Osteocyte (in vitro differentiated cells): ENCODE measurements at places on chromosomes 16 and 17. TPM values are rescaled to one million over a fixed set of nuclear protein-coding genes. Genes with fewer than 3 reads are reported as not detected.
A peak's percentile ranks its signal among the peaks of the same experiment; 100 is the strongest.

DNA sequence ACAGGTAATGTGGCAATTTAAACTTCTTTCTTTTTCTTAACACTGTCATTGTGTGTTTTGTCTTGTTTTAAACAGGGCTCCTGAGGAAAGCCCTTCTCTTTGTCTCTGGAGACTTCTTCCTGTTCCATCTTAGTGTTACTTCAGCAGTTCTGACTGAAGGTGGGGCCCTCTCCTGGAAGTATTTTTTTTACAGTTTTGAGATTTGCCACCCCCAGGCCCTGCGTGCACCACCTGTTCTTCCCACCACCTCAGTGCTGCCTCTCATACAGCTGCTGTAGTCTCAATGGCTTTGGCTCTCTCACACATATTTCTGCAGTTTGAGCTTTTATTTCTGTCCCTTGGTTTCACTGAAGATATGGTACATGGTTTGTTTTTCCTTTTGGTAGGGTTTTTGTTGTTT lies 52.5 kb upstream of the ALDH3A1 start:
- H3K4me3 ChIP-seq: no peak overlapping the region
- peaks cover 10% of the 10 kb centered on the region for H3K4me1 ChIP-seq
- no peaks in the 10 kb centered on the region for H3K27me3 ChIP-seq
- H3K27ac ChIP-seq: no peak overlapping the region

GRCh38 chr17:76544546-76545365 lies 4.9 kb downstream of the PRCD start:
- H3K36me3 ChIP-seq: no peaks in the 10 kb centered on the region
- H3K4me3 ChIP-seq: no peak overlapping the region
- H3K27ac ChIP-seq: peak overlapping the region; percentile 55
- DNase-seq: no peak
- H3K4me1 ChIP-seq: peaks cover 25% of the 10 kb centered on the region

- H3K36me3 ChIP-seq: no peaks in the 10 kb centered on the region
- H3K4me3 ChIP-seq: no peak overlapping the region
- no peaks in the 10 kb centered on the region for H3K27me3 ChIP-seq
- H3K4me1 ChIP-seq: no peaks in the 10 kb centered on the region
- DNase-seq: no peak
- H3K27ac ChIP-seq: no peak overlapping the region
These were observed 195.0 kb upstream of the CPHXL start for GRCh38 chr16:75921281-75921680.

DNA sequence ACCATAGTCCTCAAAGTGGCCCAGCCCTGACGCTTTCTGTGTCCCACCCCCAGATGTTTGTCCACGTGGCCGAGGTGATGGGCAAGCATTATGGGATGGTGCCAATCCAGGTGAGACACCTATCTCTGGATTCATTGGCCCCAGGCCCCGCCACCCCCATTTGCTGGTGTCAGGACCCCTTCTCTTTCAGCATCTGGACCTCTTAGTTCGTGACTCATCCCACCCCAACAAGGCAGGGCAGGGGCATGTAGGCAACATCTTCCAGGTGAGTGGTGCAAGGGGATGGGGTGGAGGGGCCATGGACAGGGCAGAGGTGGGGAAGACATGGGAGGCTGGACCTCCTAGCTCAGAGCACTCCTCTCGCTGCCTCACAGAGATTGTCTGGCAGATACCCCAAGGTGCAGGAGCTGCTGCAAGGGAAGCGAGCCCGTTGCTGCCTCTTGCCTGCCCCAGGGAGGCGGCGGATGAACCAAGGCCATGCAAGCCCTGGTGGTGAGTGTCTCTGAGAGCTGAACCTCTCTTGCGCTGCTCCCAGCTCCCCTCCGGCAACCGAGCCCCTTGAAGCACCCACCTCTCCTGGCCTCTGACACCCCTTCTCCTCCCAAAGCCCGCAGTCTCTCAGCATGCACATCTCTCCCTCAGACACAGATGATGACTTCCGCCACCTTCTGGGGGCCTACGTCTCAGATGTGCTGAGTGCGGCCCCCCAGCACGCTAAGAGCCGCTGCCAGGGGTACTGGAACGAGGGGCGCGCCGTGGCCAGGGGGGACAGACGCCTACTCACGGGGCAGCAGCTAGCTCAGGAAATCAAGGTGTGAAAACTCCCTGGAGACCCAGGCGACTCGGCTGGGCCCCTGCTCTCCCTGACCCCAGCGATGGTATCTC lies 3.6 kb downstream of the RNF112 start:
- peaks cover 4% of the 10 kb centered on the region for H3K4me1 ChIP-seq
- no peak for DNase-seq
- H3K36me3 ChIP-seq: no peaks in the 10 kb centered on the region
- peaks cover 3% of the 10 kb centered on the region for H3K27me3 ChIP-seq

- peak; percentile 68 for DNase-seq
- H3K4me3 ChIP-seq: no peak overlapping the region
- no peak overlapping the region for H3K27ac ChIP-seq
- H3K36me3 ChIP-seq: no peaks in the 10 kb centered on the region
- peaks cover 11% of the 10 kb centered on the region for H3K27me3 ChIP-seq
- H3K4me1 ChIP-seq: peaks cover 3% of the 10 kb centered on the region
These were observed 228.3 kb upstream of the WSCD1 start for GRCh38 chr17:5841862-5842261.

- no peak overlapping the region for H3K27ac ChIP-seq
- peaks cover 35% of the 10 kb centered on the region for H3K27me3 ChIP-seq
- no peaks in the 10 kb centered on the region for H3K36me3 ChIP-seq
- no peaks in the 10 kb centered on the region for H3K4me1 ChIP-seq
These were observed 593.5 kb upstream of the SOX9 start for GRCh38 chr17:71527311-71527710.

DNA sequence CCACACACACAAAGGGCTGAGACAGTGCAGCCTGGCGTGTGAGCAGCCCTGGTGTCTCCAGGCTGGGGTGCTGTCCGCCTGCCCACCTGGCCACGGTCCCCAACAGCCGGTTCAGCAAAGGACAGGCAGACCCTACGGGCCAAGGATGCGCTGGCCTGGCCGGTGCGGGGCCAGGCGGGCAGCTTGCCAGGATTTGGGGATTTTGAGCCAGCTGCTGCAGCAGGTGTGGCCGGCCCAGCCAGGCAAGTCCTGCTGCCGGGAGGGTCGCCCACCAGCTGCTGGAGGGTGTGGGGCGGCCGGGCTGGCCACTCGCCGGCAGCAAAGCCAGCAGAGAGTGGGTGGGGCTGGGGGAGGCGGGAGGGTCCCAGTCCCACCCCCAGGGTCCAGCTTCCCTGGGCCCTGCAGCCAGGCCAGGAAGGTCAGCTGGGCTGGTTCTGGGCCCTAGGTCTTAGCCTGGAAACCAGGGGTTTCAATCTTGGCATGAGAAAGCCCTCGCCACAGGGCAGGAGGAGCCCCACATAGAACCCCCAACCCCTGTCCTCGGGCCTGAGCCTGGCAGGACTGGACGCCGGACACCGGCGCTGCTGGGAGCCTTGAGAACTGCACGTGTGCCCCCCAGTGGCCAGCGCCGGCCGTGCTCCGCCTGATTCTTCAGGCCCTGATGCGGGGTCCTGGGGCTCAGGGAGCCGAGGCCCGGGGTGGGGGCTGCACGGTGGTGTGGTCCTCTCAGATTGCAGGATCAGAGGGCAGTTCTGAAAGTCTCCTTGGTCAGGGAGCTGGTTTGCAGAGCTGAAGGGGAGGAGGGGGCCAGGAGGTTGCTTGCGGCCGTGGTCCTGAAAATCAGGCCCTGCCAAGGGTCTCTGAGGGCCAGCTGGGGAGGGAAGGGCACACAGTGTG lies 17.6 kb upstream of the SSTR5 start:
- no peaks in the 10 kb centered on the region for H3K27me3 ChIP-seq
- H3K36me3 ChIP-seq: no peaks in the 10 kb centered on the region
- no peak overlapping the region for H3K27ac ChIP-seq
- H3K4me1 ChIP-seq: no peaks in the 10 kb centered on the region
- H3K4me3 ChIP-seq: no peak overlapping the region

DNA sequence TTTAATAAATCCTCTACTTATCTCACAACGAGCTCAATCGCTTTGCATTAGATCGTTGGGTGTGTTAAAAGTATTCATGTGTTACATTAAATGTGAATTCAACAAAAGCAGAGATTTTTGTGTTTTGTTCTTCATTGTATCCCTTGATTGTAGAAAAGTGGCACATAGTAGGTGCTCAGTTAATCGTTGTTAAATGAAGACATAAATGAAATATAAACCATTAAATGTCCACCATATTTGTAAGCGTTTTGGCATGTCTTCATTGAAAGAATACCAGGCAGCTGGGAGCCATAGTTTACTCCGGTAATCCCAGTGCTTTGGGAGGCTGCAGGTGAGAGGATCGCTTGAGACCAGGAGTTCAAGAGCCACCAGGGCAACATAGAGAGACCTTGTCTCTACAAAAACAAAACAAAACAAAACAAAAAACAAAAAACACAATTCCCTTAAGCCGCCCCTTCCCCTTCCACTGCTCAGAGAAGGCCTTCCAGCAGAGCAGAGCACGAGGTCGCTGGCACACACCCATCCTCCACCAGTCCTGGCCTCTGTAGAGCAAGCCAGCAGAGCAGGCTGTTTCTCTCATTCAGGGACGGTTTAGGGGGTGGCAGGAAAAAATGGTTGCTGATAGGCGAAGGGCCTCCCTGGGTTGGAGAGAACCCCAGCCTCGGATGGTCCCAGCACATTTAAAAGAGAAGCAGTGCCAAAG lies 673 bp upstream of the CHD9 start:
- no peaks in the 10 kb centered on the region for H3K36me3 ChIP-seq
- no peak for DNase-seq
- H3K27ac ChIP-seq: peak overlapping the region; percentile 82

GRCh38 chr17:14803826-14804225 lies 461.3 kb downstream of the PMP22 start:
- H3K27ac ChIP-seq: peak overlapping the region; percentile 1
- DNase-seq: no peak
- peaks cover under 1% of the 10 kb centered on the region for H3K36me3 ChIP-seq
- H3K27me3 ChIP-seq: no peaks in the 10 kb centered on the region
- peaks cover 15% of the 10 kb centered on the region for H3K4me1 ChIP-seq

- DNase-seq: no peak
These were observed 102.4 kb downstream of the ABCC12 start for GRCh38 chr16:48053418-48053745.

GRCh38 chr16:84789431-84789830 lies 30.4 kb upstream of the CRISPLD2 start:
- H3K4me1 ChIP-seq: peaks cover 36% of the 10 kb centered on the region
- no peaks in the 10 kb centered on the region for H3K27me3 ChIP-seq
- no peak overlapping the region for H3K4me3 ChIP-seq
- no peaks in the 10 kb centered on the region for H3K36me3 ChIP-seq
- DNase-seq: no peak

DNA sequence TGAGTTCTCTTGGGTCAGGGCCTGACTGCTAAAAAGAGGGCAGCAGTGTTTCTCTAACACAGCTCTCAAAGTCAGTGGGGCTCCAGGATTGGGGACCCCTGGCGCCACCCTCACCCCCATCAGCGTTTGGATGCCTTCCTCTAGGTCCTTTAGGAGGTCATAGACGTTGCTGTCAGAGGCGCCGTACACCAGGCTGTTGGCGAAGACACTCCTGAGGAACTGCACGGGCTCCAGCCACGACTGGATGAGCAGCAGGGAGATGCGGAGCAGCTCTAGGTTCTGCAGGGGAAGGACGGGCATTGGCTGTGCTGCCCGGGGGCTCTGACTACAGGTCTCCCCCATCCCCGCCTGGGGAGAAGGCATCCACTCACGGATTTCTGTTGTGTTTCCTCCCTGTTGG lies 993 bp downstream of the GH1 start:
- peaks cover 3% of the 10 kb centered on the region for H3K4me1 ChIP-seq
- no peak overlapping the region for H3K4me3 ChIP-seq
- H3K27me3 ChIP-seq: peaks cover 43% of the 10 kb centered on the region
- DNase-seq: no peak
- no peaks in the 10 kb centered on the region for H3K36me3 ChIP-seq
- no peak overlapping the region for H3K27ac ChIP-seq

- H3K27me3 ChIP-seq: no peaks in the 10 kb centered on the region
- no peaks in the 10 kb centered on the region for H3K36me3 ChIP-seq
- H3K4me1 ChIP-seq: no peaks in the 10 kb centered on the region
- DNase-seq: no peak
- no peak overlapping the region for H3K27ac ChIP-seq
These were observed 79.7 kb downstream of the VAT1L start for GRCh38 chr16:77868052-77868451.

DNA sequence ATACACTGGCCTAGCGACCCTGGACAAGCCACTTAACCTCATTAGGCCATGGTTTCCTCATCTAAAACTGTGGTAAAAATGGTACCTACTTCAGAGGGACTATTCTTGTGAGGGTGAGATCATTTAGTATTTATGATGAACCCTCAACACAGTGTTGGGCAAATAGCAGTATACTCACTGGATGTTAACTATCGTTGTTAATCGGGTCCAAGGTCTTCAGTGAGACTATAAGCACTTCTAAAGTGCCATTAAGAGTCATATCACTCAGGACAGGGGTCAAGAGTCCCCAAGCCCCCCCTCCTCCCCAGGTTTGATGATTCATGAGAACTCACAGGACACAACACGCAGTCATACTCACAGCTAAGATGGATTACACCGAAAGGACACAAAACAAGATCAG lies 11.0 kb downstream of the TK2 start:
- no peak for DNase-seq
- no peak overlapping the region for H3K27ac ChIP-seq
- no peaks in the 10 kb centered on the region for H3K27me3 ChIP-seq
- no peak overlapping the region for H3K4me3 ChIP-seq

DNA sequence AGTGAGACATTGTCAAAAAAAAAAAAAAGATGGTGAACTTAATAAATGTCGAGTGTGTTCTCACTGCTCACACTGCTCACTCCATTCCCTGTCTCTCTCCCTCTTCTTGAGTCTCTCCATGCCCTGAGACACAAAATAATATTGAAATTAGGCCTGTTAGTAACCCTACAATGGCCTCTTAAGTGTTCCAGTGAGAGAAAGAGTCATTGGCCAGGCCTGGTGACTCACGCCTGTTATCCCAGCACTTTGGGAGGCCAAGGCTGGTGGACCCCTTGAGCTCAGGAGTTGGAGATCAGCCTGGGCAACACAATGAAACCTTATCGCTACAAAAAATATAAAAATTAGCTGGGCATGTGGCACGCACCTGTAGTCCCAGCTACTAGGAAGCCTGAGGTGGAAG lies 16.2 kb upstream of the CSF3 start:
- H3K4me3 ChIP-seq: no peak overlapping the region
- peaks cover 29% of the 10 kb centered on the region for H3K36me3 ChIP-seq
- H3K27me3 ChIP-seq: no peaks in the 10 kb centered on the region
- H3K4me1 ChIP-seq: no peaks in the 10 kb centered on the region

Gene KRT31
- total RNA-seq: not detected in 2 replicates

Gene GLIS2
- total RNA-seq: 58.6 and 59.9 TPM in 2 replicates

Gene HASPIN
- 1.9 and 2.6 TPM in 2 replicates for total RNA-seq

Gene GCGR
- total RNA-seq: not detected in 2 replicates

Gene ZP2
- total RNA-seq: not detected in 2 replicates

Gene MT1X
- total RNA-seq: 63.8 and 67.5 TPM in 2 replicates

Gene MVP
- 150 and 157 TPM in 2 replicates for total RNA-seq
